ENCODE measurements at places on chromosomes 5 and 9.
A peak's percentile ranks its signal among the peaks of the same experiment; 100 is the strongest.

GRCh38 chr5:57715296-57715695, 232.7 kb upstream of the ACTBL2 start:
- no peak for DNase-seq

- DNase-seq, result no peak
Measured at GRCh38 chr5:149403923-149404745, 25.0 kb upstream of the IL17B start.

DNA sequence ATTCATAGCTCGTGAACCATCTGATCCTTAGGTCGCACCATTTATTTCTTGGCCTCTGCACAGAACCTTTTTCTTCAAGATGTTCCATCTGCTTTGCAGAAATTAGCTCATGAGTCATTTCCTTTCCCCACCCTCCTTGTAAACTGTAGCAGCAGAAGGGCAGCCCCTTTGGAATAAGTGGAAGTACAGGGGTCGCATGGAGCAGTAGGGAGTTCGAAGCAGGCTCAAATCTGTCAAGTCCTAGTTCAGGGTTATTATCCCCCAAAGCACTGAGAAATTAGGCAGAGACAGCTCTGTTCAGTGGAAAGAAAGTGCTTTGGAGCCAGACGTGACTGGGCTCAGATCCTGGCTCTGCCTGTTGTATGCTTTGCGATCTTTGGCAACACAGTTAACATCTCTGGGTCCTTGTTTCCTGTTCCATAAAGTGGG, 84.2 kb downstream of the SGCD start:
- peak; percentile 17 for DNase-seq

DNA sequence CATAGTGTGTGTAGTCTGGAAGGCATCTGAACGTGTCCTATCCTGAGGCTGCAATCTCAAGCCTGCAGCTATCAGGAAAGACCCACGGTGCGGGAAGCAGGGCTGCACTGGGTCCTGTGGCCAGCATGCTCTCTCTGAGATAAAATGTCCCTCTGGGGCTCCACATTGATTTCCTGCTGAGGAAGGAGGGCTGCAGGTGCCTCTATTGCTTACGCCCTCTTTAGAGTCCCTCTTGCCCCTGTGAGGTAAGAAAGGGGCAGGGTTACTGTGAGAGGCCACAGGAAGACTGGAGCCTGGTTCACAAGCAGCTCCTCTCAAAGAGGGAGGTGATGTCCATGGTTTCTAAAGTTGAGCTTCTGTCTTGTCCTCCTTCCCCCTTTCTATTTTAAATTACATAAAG, 299.9 kb upstream of the RFX3 start:
- DNase-seq, result no peak

DNA sequence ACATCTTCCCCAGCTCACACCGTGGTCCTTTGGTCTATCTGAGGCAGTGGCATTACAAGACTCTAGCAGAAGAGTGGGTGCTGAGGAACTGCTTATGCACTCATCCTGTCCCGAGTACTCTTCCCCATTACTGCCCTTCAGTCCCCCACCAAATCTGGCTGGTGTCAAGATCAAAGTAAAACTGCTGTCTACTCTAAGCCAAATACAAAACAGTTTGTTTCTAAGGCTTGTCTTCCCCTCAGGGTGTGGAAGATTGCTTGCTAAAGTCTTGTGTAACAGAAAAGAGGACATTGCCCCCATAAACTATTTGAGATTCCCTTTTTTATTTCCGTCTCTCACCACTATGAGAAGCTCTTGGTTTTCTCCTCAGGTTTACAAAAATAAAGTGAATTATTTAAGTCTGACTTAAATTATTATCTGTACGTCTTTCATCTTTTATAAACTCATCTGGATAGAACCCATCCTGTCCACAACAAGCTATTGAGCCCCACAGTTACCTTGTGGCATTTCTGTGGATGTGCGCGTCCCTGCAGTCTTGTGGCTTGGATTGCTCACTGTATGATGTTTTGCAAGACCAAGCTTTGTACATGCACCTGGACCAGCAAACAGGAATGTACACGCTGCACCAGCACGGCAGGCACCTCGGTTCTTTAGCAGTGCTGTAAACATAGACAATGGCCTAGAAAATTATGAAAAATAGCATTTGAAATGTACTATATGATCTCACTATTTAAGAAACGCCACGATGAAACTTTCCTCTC, 61.0 kb downstream of the CYSTM1 start:
- no peak for DNase-seq

Measured in NCI-H2171 (cell line).